ENCODE measurements at places on chromosomes 13 and 19.

DNA sequence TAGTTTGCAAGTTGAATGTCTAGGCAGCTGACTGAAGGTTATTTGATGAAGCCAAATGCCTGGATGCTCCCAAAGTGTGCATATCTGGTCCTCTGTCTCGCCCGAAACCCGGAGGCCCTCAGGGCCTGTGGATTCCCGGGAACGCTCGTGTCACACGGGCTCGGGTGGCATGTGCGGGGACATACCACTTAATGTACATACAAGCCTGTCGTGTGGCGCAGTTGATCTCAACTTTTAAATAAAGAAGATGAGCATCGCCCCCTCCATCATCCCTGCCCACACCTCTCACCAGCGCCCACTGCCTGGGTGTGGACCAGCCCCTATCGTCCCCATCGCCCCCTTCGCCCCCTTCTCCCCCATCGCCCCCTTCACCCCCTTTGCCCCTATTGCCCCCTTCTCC, 33.9 kb downstream of the ATP11A start:
- no peak for DNase-seq

- DNase-seq, result no peak
Observed at GRCh38 chr19:35712567-35713505, 5.0 kb upstream of the KMT2B start.

- DNase-seq, result no peak
Observed at GRCh38 chr19:54556194-54556593, 17.4 kb upstream of the LILRA2 start.

DNA sequence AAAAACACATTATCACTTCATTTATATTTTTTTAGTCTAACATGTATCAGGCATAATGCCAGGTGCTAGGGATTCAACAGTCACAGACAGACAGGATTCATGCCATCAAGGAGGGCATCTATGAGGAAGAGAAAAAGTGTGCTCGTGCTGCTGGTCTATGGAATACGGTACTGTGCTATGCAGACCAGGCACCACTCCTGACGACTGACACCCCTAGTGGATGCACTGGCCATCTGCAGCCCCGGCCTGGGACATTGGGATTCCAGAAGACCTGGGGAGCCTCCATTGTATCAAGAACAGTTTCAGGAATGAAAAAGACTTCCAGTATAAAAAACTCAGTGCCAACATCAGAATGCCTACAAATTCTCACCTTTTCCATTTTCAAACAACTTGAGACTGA, 94.0 kb downstream of the KLF12 start:
- DNase-seq, result peak; percentile 40

- peak; percentile 1 for DNase-seq
Observed at GRCh38 chr13:53141336-53141735, 112.7 kb downstream of the OLFM4 start.

- no peak for DNase-seq
Observed at GRCh38 chr19:6415591-6416190, 8.9 kb downstream of the KHSRP start.

GRCh38 chr19:46482631-46483030, 11.3 kb upstream of the PNMA8A start:
- peak; percentile 63 for DNase-seq

DNA sequence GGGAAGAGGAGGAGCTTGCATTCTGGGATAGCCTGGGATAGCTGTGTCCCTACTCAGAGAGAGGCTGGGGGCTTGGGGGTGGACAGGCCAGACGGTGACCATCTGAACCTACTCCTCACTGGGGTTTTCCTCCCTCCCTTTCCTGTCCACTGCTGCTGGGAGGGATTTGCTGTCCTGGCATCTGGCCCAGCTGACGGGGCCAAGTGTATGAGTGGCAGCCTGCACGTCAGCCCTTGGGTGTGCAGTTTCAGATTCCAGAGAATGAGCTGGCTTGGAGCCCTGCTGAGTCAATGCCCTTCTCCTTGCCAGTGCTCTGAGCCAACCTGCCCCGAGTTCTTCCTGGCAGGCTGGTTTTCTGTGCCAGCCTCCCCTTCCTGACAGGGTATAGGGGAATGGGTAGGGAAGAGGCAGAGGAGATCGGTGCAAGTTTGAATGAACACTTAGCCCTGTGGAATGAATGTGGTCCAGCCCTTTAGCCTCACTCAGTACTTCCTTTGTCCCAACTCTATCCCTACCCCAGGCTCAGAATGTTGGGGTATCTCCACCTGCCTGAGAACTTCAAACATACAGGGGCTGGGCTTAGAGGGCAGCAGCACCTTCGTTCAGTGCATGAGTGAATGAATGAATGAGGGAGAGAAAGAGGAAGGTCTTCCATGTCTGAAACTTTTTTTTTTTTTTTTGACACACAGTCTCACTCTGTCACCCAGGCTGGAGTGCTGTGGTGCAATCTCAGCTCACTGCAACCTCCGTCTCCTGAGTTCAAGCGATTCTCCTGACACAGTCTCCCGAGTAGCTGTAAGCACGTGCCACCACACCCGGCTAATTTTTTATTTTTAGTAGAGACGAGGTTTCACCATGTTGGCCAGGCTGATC, 1.8 kb upstream of the ANGPTL4 start:
- DNase-seq, result peak; percentile 98

GRCh38 chr19:35114353-35115176, 1.1 kb upstream of the FXYD3 start:
- DNase-seq, result peak; percentile 63

Measured in fibroblast of skin of scalp (primary cell).